NCI-H2171 (cell line): ENCODE measurements at places on chromosomes 1 and 21.
A peak's percentile ranks its signal among the peaks of the same experiment; 100 is the strongest.

DNA sequence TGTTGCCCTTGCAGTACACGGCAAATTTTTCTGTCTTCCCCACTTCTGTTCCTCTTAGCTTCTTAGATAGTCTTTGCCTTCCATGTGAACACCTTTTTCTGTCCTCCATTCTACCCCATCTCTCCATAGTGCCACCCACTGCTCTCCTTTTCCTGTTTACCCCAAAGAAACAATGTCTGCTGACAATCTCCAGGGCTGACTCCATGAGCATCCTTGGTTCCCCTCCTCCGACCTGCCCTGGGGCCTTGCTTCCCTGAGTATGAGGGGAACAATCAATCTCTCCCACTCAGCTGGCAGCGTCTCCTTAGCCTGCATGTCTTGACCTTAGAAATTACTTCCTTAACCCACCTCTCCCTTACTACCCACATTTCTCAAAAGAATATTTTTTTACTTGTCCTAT is 12.3 kb upstream of the MYBPHL start:
- no peak for DNase-seq

GRCh38 chr21:34668803-34669148 is at the start of gene CLIC6:
TSS of gene CLIC6 (plus strand) at chr21:34668994. CDS start at chr21:34669389, 395 bp downstream.
- DNase-seq = no peak

DNA sequence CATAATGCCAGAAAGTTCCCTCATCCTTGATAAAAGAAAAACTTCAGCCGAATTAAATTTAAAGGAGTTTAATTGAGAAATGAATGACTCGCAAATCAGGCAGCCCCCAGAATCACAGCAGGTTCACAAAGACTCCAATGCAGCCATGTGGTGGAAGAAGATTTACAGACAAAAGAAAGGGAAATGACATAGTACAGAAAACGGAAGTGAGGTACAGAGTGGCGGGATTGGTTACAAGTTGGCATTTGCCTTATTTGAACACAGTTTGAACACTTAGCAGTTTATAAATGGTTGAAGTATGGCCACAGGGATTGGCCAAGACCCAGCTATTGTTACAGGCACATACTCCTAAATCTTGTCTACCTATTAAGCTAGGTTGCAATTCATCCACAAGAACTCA is 46.6 kb downstream of the HIVEP3 start:
- no peak for DNase-seq

DNA sequence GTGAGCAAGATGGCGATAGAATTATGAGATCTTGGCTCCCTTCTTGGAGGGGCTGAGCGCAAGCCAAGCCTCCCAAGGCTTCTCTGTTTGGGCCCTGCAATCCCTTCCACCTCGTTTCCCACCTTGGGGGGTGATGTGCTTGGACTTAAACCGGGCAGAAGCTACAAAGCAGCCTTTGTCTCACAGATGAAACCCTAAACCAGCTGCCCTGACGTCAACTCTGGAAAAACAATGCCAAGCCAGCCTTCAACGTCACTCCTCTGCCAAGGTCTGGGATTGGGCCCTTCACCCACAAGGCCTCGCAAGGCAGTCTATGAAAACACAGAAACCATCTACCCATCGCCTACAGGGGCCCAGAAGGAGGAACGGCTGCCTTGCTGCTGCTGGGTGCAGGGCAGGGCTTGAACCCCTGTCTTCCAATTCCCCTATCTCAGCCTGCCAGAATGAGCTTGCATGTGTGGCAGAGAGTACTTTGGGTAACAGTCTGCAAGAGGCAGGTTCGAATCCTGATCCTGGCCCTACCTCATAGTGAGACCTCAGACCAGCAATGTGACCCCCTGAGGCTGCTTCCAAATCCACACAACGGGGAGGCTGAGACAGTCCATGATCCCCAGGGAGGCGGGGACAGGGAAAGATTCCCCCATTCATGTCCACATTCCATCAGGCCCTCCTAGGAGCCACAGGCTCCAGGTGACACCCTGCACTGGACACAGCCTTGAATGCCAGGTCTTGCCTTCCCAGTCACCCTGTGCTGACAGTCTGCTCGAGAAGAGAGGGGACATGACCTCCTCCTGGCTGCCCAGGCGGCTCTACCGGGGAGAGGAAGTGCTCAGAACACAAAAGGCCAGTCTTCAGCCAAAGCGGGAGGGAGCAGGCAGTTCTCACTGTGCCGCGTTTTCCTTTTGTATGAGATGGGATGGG is 15.0 kb downstream of the IFFO2 start:
- DNase-seq = peak; percentile 68

- no peak for DNase-seq
Observed at GRCh38 chr1:110554871-110555801, 36.2 kb upstream of the KCNA10 start.

DNA sequence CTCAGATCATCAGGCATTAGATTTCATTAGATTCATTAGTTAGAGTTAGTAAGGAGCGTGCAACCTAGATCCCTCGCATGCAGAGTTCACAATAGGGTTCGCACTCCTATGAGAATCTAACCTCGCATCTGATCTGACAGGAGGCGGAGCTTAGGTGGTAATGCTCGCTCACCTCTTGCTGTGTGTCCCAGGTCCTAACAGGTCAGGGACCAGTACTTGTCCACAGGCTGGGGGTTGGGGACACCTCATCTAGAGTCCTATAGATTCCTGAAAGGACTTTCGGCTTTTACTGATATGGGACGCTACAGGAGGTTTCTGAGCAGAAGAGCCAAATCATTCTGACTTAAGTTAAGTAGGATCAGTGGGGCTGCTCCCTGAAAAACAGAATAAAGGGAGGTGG is 91.4 kb downstream of the AKT3 start:
- no peak for DNase-seq

- DNase-seq = no peak
Observed at GRCh38 chr1:167756730-167757405, 35.1 kb downstream of the MPZL1 start.

GRCh38 chr21:26842974-26843932 is 2.0 kb downstream of the ADAMTS1 start:
- peak; percentile 31 for DNase-seq

GRCh38 chr1:215473943-215474342 is 93.2 kb upstream of the KCTD3 start:
- no peak for DNase-seq

- no peak for DNase-seq
Observed at GRCh38 chr1:201424146-201424545, 2.6 kb upstream of the TNNI1 start.

- peak; percentile 76 for DNase-seq
Observed at GRCh38 chr1:185775501-185775900, 41.3 kb downstream of the HMCN1 start.

- DNase-seq = no peak
Observed at GRCh38 chr1:154758346-154758745, 111.7 kb downstream of the KCNN3 start.

GRCh38 chr21:23853796-23854379 is 1753.4 kb downstream of the MRPL39 start:
- no peak for DNase-seq

- no peak for DNase-seq
Observed at GRCh38 chr1:165248969-165249571, 107.4 kb downstream of the LMX1A start.

GRCh38 chr1:78279051-78279450 is 211.7 kb upstream of the PTGFR start:
- DNase-seq = no peak

DNA sequence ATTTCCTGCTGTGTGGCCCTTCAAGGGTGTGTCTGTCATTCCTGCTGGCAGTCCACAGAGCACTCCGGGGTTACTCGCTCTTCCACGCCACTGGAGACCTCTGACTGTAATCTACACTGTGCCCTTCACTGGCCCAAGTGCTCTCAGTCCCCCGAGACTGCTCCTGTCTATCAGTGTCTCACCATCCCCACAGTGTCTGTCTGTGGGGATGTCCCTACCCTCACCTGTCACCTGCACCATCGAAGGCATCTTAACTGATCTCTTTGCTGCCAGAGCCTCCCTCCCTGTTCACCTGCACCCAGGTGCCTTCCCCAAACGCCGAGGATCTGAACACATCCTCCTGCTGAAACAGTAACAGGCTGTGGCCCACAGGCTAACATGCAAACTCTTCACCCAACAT is 136.7 kb downstream of the MATN1 start:
- DNase-seq = no peak

- peak; percentile 46 for DNase-seq
Observed at GRCh38 chr1:225580238-225581099, 72.5 kb downstream of the ENAH start.

- DNase-seq = no peak
Observed at GRCh38 chr1:59695252-59695651, 119.5 kb upstream of the HOOK1 start.
